ENCODE measurements at places on chromosomes 3 and 15.

DNA sequence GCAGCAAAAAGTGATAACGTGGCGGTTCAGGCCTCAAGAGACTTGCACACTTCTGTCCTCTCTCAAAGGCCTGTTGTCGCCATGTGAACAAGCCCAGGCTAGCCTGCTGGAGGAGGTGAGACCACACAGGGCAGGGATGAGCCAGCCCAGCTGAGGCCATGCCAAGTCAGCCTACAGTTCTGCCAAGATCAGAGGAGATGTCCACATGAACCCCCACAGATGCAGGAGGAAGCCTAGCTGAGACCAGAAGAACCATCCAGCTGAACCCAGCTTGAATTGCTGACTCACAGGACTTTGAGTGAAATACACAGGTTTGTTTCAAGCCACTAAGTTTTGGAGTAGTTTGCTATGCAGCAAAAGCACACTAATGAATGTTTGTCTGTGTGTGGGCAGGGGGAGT lies 50.3 kb upstream of the SEC13 start:
- DNase-seq, result no peak

- no peak for DNase-seq
Measured at GRCh38 chr3:174873832-174874657, 14.9 kb downstream of the NAALADL2 start.

DNA sequence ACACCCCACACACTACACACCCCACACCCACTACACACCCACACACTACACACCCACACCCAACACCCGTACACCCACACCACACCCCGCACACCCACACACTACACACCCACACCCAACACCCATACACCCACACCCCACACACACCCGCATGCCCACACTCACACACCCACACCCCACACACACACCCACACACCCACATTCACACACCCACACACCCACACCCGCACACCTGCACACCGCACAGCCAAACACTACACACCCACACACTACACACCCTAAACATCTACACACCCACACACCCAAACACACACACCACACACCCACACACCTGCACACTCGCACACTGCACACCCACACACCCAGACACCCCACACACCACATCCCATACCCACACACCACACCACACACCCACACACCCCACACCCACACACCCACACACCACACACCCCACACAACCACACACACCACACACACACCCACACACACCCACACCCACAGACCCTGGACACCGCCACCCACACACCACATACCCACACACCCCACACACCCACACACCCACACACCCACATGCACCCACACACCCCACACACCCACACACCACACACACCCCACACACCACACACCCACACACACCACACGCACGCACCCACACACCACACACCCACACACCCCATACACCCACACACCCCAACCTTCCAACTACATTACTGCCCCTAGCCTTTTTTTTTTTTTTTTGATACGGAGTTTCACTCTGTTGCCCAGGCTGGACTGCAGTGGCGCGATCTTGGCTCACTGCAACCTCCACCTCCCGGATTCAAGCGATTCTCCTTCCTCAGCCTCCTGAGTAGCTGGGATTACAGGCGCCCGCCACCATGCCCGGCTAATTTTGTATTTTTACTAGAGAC lies 16.9 kb downstream of the CEP19 start:
- DNase-seq, result no peak

DNA sequence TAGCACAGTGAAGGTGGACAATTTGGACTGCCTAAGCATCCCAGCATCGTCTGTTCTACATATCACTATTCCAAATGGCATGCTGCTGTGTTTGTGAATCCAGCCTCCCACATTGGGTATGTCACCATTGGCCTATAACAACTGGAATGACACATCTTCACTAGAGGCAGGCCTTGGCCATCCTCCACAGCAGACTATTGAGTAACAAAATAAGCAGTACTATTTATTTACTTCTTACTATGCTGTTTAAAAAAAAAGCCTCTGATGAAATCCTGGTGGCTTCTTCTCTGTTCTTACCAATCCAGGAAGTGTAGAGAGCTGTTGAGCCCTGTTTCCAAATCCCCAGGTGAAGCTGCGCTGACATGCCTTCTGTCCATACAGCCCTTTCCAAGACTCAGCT lies 30.6 kb upstream of the CERS3 start:
- no peak for DNase-seq

- DNase-seq, result no peak
Measured at GRCh38 chr3:120203016-120203415, 82.0 kb downstream of the GPR156 start.

- DNase-seq, result no peak
Measured at GRCh38 chr15:92809880-92810361, 90.2 kb upstream of the CHD2 start.

- DNase-seq, result no peak
Measured at GRCh38 chr3:134332344-134332743, 41.9 kb downstream of the AMOTL2 start.

GRCh38 chr3:160808838-160809237 lies 52.8 kb downstream of the PPM1L start:
- DNase-seq, result no peak

- no peak for DNase-seq
Measured at GRCh38 chr3:147914532-147914931, 505.4 kb downstream of the ZIC1 start.

DNA sequence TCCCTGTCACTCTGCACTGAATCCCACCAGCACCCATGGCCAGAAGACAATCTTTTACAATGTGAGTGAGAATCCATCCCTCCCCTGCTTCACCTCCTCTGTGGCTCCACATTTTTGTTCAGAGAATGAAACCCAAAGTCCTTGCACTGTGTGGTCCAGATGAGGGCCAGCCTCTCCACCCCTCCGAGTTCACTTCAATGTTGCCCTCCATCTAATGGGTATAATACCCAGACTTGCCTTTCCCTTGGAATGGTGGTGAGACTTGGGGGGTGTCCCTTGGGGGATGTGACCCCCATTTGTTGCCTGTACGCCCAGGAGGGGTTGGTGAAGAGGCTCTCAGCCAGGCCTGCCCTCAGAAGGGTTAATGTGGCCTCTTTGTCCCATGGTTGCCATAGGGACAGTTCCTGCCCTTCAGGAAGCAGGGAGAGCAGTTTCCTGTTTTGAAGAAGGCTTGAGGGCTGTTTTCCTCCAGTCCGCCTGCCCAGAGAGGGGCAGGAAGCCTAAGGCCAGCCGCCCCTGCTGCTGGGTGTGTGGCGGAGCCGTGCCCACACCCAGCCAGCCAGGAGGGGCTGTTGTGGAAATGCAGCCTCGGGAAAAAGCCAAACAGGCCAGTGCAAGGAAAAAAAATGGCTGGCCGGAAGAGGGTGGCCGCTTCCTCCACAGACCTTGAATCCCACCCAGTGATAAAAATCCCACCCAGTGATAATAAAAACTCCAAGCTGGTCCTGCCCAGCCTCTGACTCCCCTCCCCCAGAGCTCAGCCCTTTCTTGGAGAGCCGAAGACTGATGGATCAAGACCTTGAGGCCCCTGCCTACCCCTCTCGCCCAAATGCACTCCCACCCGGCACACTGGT lies 14.6 kb upstream of the FGD5 start:
- DNase-seq, result no peak
